ENCODE measurements at places on chromosomes 6 and 20. TPM values are rescaled to one million over a fixed set of nuclear protein-coding genes. Genes with fewer than 3 reads are reported as not detected.

The EHMT2 gene
- total RNA-seq = 65.1 TPM

The PPT2 gene
- total RNA-seq = 17.8 TPM

- peak; percentile 17 for DNase-seq
These were observed 519.1 kb upstream of the EYS start for GRCh38 chr6:66226109-66226508.

DNA sequence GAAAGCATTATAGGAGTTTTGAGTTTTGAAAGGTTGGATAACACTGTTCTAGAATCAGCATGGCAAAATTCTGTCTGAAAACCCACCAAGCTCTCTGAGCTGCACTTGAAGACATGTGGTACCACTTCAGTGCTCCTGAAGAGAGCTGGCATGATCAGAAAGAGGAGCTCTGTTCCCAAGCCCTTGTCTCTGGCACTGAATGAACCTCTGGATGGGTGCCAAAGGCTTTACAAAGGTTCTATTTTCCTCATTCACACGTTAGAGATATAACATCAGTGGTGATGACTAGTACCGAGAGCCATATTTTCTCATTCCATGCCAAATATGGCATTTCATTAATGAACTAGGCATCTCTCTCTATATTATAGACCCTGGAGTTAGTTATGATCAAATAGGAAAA, 301.8 kb upstream of the ID4 start:
- peak; percentile 50 for DNase-seq

DNA sequence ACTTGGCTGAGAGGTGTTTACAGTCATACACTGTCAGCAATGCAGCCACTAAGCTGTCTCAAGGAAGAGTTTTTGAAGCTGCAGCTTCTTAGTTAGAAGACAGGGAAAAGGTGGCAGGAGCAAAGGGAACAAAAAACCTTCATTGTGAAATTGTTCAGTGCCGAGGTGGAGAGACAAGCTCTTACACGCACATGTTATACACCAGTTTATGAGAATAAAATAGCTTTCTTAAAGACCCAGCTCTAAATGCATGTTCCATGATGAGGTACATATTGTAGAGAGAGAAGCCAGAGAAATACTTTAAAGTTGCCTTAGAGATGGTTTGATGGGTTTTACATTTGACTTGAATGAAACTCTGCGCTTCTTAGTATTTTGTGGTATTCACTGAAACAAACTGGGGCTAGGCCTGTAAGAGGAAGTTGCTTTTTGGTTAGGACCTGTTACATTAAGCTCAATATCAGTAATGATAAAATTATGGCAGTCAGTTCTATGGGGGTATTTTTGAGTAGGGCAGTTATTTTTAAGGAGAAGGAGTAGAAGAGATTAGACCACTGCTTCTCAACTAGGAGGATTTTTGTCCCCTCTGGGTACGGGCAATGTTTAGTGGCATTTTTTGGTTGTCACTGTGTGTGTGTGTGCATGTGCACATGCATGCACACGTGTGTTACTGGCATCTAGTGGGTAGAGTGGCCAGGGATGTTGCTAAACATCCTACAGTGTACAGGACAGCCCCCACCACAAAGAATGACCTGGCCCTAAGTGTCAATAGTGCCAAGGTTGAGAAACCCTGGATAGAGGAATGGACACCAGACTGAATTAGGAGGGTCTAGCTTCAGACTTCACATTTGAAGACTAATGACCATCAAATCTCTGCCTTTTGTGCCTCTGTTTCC, 9.8 kb downstream of the NEDD9 start:
- DNase-seq = no peak

- DNase-seq = no peak
These were observed 172.7 kb downstream of the TTLL2 start for GRCh38 chr6:167497428-167498056.

The SLC35D3 gene
- 0.36 TPM for total RNA-seq
